ENCODE measurements at places on chromosomes 2 and 18.

DNA sequence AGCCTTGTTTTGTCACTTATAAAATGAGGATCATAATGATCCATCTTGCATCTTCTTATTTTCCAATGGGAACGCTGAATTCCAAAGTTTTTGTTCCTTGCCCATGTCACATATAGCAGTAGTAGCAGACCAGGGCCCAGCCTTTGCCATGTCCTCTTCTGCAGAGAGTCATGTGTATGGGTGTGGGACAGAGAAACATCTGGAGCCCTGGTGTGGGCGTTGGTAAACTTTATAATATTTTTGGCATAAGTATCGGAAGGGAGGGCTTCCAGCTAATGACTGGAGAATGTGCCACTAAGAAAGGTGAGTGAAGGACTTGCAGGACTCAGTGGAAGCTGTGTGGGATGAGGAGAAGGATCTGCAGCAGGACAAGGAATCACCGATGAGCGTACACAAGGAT lies 157.2 kb downstream of the NCKAP5 start:
- no peak for DNase-seq

- DNase-seq: peak; percentile 6
These were observed 137.1 kb upstream of the CCDC68 start for GRCh38 chr18:55096263-55096951.

DNA sequence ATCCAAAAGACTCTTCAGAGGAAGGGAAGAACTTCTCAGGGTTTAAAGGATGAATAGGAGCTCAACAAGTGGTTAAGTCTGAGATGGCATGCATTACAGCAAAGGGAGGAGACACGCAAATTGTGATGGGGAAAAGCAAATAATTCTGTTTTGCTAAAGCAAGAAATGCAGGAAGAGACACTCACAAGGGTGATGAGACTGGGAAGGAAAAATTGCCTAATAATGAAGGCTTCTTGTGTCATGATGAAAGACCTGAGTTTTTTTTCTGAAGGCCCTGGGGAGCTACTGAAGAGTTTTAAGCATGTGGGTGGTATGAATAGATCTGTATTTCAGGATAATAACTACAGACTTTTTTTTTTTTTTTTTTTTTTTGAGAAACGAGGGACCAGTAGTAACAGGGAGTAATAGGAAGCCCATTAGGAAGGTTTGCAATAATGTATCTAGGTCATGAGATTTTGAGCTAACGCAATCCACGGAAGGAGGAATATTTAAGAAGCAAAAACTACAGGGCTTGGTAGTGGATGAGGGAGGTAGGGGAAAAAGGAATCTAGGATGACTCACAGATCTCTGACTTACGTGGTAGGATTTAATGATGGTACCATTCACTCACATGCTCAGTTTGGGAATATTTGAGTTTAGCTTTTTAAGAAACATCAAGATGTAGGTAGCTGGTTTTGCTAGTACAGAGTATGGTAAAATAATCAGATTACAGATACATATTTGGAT lies 16.0 kb upstream of the SERPINB3 start:
- DNase-seq: no peak

DNA sequence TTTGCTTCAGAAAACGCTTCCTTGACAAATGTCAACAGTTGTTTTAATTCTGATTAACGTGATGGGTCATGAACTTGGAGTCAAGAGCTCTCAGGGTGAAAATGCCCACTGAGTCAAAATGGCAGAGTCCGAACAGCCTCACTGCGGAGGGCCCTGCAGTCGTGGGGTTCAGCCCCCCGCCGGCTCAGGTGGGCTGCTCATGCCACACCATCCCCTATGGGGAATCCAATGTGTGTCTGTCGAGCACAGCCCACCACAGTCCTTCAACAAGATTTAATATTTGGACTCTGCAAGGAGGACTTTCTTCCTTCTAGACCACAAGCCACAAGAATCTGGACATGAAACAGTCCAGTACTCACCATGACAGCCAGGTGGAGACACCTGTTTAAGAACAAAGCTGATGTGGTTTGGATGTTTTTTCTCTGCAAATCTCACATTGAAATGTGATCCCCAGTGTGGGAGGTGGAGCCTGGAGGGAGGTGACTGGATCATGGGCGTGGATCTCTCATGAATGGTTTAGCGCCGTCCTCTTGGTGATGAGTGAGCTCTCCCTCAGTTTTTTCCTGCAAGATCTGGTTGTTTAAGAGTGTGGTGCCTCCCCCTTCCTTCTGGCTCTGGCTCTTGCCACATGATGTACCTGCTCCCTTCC lies 201.0 kb downstream of the NDUFA10 start:
- no peak for DNase-seq

DNA sequence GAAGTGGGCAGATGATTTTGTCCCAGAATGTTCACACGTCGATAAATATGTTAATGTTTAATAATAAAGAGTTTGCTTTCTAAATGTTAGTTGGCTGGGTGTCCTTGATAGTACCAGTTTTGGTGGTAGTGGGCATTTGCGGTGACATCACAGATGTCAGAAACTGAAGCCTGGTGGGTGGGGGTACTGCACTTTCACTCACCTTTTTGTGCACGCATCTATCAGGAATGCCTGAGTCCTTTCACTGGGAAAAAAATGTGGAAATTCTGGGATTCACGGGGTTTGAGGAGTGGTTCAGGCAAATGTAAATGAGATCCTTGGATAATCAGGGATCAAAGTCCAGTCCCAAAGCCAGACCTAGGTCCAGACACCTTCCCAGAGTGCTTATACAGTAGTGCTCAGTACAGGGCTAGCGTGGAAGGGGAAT lies 3.2 kb downstream of the EPAS1 start:
- no peak for DNase-seq

GRCh38 chr2:176818617-176819016 lies 394.0 kb upstream of the HNRNPA3 start:
- no peak for DNase-seq

- no peak for DNase-seq
These were observed 644 bp upstream of the NEU2 start for GRCh38 chr2:233031556-233032500.

- no peak for DNase-seq
These were observed 35.7 kb downstream of the ATP8B1 start for GRCh38 chr18:57767259-57768050.

Data from foreskin melanocyte (primary cell).